Sigmoid colon (tissue), 7 donors: ENCODE measurements at places on chromosomes 5 and 9. TPM values are rescaled to one million over a fixed set of nuclear protein-coding genes. Genes with fewer than 3 reads are reported as not detected.

DNA sequence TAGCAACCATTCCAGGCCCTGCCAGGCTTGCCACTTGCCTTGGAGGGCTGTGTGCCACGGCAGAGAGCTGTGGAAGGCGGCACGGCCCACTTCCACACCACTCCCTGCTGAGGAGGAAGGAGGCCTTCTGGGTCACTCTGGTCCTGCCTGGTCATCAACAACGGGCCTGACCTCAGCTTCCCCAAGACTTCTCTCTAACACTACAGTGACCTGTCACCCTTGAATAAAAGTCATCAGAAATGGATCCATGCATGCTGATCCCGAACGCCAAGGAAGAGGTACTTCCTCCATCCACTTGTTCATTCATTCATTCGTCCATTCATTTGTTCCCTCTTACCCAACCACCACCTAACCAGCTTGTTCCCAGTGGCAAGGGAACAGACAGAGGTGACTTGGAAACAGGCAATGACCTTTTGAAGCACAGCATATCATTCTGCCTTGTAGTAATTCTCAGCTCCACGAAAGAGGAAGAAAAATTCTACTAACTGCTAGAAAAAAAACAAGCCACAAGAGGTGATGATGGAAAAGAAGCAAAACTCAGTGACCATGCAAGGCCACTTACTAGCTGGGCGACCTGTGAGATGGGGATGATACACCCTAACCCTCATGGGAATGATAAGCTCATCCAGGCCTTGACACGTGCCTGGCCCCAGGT, 58.6 kb downstream of the STK10 start:
- no peak for DNase-seq

GRCh38 chr5:78076351-78076750, 218.1 kb downstream of the AP3B1 start:
- no peak for DNase-seq

DNA sequence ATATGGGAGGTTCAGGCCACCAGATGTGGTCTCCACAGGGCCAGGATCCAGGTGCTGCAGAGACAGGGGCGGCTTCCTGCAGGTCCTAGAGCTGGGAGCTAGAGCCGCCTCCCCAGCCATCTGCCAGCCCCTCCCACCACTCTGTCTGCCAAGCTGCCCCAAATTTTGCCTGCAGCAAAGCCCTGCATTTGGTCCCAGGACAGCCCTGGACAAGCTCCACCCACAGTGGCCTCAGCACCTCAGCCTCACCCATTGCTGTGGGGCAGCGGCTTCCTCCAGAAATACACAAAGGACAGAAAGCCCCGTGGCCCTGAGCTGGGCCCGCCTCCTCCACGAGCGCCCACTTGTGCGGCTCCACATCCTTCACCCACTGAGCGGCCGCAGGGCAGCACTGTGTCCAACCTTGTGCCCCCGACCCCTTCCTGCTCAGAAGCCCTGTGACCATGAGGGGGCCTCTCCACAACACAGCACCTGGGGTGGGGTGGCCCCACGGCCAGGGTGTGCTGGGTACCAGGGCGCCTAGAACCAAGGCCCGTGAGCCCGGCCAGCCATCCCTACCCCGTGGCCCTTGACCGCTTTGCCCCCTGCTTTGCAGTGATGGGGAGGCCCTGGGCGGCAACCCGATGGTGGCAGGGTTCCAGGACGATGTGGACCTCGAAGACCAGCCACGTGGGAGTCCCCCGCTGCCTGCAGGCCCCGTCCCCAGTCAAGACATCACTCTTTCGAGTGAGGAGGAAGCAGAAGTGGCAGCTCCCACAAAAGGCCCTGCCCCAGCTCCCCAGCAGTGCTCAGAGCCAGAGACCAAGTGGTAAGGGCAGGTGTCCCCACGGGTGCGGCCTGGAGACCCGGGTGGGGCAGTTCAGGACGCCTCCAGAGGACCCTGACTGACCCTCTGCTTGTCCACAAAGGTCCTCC, 3.7 kb upstream of the AJM1 start:
- no peak for DNase-seq

GRCh38 chr9:79489261-79490000, 82.3 kb upstream of the TLE4 start:
- no peak for DNase-seq

DNA sequence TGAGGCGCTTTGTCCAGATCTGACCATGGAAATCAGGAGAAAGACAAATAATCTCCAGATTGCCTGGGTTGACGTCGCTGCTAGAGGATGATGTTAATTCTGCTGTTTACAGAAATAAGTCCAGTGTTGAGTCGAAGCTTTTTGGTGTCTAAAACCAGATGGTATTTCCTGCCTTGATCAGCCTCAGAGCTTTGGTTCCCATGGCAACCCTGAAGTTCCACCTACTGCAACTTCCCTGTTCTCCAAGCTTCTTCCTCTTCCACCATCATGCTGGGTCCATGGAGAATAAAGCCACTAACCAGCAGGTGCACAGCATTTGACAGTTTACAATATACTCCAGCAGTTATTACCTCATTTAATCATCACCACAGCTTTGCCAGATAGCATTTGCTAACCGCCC, 18.0 kb upstream of the GABBR2 start:
- no peak for DNase-seq

GRCh38 chr9:127905004-127905728, 5.8 kb upstream of the ST6GALNAC6 start:
- DNase-seq = no peak

- no peak for DNase-seq
These were observed 53.8 kb upstream of the RAD23B start for GRCh38 chr9:107229241-107229741.

DNA sequence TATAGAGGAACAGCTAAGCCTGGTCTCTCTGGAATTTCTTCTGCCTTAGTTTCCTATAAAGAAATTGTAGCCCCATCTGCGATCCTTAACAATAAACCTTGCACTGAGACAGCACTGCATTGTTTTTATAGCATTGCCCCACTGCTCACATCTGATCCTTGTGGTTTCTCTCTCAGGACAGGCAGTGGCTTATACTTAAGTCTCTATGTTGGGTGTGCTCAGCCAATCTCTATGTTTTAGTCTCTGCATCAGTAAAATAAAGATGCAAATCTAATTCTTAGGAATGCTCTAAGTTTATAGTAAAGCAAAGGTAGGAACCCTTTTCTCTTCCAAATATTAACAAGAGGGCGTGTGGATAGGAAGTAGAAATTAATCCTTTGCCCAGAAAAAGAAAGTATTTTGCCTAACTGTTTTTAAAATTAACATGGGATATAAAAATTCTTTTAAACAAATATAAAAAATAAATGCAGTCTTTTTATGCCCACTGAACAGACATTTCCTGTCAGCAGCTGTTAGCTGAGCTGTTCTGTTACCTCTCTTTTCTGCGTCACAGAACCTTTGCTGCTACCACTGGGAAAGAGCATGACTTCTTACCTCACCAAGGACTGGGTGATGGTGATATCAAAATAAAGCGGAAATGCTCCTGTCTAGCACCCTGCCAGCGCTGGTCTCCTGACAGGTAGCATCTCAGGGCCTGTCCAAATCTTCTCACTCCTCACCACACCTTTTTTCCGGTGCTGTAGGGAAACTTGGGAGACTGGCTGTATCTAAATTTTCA, 29.5 kb downstream of the MRPS27 start:
- DNase-seq = no peak

SLC45A2 gene
- total RNA-seq = 0.27 TPM

CTXN3 gene
- total RNA-seq = not detected

SNCAIP gene
- 2.4 TPM for total RNA-seq
